Right atrium auricular region (tissue), 2 donors: ENCODE measurements at places on chromosomes 5 and 9. TPM values are rescaled to one million over a fixed set of nuclear protein-coding genes. Genes with fewer than 3 reads are reported as not detected.

Gene ELAVL2
- total RNA-seq, result not detected

Gene PRRX2
- total RNA-seq, result 1.1 TPM

Gene LCNL1
- total RNA-seq, result 0.24 TPM

Gene TMCO6
- 26.0 TPM for total RNA-seq

Gene PCDHB8
- total RNA-seq, result 0.90 TPM

Gene ARHGEF39
- 0.44 TPM for total RNA-seq

Gene DRD1
- not detected for total RNA-seq

Gene PCDHGA11
- 4.5 TPM for total RNA-seq

Gene APBA1
- total RNA-seq, result 12.1 TPM

Gene NPM1
- total RNA-seq, result 353 TPM

Gene FRMPD1
- 0.31 TPM for total RNA-seq

Gene ST8SIA4
- 1.9 TPM for total RNA-seq

Gene HK3
- 4.4 TPM for total RNA-seq
